RCC 7860 (cell line): ENCODE measurements at places on chromosomes 2 and 18.
A peak's percentile ranks its signal among the peaks of the same experiment; 100 is the strongest.

GRCh38 chr18:29711932-29712331 lies 1330.6 kb downstream of the DSC3 start:
- DNase-seq, result no peak

GRCh38 chr18:9468998-9469397 lies 6.3 kb upstream of the RALBP1 start:
- DNase-seq, result no peak

- no peak for DNase-seq
Measured at GRCh38 chr2:23505984-23506380, 121.0 kb downstream of the KLHL29 start.

DNA sequence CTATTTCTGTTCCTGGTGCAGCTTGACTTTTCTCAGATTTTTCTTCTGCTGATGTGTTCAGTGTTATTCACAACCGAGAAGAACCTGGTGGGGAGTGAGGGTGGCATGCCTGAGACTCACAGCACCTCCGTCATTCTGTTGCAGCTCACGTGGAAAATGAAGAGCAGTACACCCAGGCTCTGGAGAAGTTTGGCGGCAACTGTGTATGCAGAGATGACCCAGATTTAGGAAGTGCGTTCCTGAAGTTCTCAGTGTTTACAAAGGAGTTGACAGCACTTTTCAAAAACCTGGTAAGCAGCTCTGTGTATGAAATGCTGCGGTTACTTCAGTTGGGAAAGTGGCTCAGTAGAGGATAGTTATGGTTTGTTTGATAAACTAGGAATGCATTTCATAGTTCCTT lies 90.5 kb downstream of the ASAP2 start:
- no peak for DNase-seq

- DNase-seq, result no peak
Measured at GRCh38 chr2:3911882-3912455, 208.6 kb downstream of the DCDC2C start.

GRCh38 chr2:65227020-65227455 lies 593 bp upstream of the ACTR2 start:
- no peak for DNase-seq

DNA sequence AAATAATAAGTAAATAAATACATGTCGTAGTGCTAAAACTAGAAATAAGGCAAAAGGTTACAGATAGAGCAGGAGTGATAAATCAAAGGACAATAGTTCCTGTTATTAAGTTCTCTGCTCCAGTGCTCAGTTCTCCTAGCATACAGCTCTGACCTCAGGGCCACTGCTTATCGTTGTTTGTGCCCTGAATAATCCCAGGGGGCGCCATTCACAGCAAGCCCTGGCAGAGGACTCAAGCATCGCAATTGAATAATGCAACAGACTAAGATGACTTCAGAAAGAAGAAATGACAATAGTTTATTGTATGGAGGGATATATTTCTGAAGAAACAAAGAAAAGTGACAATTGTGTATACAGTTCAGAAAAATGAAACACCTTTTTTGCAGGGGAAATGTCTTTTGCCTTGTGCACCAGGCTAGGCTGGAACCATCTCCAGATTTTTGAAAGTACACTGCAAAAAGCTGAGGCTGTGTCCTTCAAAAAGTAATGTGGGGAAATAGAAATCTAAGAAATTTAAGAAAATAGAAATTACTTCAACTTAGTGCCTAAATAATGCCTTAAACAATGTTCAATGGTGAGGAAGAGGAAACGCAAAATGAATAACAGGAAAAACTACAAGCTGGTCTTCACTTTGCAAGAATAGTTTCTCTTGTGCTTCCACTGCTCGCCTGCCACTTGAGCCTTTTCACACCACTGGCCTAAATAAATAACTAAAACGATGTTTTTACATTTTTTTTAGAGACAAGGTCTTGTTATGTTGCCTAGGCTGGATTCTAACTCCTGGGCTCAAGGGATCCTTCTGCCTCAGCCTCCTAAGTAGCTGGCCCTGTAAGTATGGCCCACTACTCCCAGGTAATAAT lies 19.0 kb upstream of the CCNYL1 start:
- DNase-seq, result no peak

DNA sequence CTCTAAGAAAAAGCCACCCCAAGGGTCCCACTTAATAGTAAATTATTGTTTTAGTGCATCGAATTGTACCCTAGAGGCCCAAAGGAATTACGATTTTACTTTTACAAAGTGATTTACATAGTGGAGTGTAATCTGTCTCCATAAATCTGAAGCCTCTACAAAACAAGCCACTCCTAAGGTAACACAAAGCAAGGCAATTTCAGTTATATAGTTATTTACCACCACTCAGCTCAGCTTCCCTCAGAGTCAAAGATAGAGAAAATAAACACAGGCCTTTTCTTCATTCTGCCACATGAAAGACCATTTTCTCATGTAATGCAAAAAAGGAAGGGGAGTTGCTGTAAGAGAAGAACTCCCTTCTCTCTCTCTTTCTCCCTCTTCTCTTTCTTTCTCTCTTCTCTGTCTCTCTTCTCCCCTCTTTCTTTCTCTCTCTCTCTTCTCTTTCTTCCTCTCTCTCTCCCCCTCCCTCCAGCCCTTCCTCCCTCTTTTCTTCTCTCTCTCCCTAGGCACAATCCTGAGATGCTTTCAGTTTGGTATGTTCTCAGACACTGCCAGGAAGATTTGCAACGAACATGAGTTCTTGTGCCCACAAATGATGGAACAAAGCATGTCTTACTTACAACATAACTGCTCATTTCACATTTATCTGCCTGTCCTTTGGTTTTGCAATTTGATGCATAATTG lies 264.5 kb downstream of the BCL2 start:
- DNase-seq, result no peak

DNA sequence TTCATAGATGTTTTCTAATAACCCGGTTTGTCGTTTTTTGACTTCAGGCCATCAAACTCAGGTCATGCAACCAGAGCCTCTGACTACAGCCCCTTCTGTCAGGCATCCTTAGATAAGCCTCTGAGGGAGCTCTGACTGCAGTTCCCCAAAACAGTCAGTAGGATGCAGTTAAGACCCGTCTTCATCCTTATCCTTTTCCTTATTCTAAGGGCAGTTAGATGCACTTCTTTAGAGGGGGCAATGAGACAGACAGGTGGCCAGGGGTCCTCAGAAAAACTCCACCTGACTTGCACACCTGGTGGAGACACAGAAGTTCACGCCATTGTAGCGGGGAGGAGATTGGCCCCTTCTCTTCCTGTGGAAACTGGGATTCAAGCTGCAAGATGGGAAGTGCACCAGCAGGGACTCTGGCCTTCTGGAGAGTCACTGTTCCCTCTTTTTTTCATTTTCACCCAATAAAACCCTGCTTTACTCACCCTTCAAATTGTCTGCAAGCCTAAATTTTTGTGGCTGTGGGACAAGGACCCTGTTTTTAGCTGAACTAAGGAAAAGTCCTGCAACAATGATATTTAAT lies 104.8 kb upstream of the TFPI start:
- DNase-seq, result no peak

- no peak for DNase-seq
Measured at GRCh38 chr2:87401726-87402345, 346.1 kb upstream of the PLGLB2 start.

DNA sequence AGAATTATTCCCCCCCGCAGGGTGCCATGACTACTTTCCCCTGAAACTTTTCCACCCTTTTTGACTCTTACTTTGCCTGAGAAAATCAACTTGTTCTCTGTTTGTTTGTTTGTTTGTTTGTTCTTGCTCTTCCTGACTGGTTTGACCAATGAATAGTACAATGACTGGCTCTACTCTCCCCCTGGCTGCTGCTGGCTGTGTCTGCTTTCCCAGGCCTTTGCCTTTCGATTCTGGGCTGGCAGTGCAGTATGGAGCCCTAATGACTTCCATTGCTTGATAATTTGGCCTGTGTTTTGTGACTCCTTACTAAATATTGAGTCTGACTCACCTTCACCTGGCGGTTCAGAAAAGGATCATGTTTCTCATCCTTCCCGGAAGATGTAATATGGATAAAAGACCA lies 241.1 kb downstream of the TMEM182 start:
- DNase-seq, result no peak

DNA sequence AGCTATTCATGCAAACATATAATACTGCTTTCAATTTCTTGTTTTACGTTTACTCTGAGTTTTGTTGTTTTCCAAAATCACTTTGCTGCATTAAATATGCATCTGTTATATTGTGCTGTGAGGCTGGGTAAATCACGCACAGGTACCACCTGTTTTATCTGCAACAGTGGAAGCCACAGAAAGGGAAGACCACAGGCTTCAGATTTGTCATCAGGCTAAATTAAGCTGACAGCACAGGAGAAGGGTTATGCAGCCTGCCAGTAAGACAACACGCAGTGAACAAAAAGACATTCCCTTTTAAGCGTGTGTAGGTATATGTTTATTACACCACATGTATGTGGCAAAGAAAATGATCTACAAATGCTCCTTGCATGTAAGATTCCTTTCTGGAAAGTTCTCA lies 38.2 kb downstream of the ZNF516 start:
- no peak for DNase-seq

- no peak for DNase-seq
Measured at GRCh38 chr2:60118061-60118460, 435.4 kb downstream of the BCL11A start.

DNA sequence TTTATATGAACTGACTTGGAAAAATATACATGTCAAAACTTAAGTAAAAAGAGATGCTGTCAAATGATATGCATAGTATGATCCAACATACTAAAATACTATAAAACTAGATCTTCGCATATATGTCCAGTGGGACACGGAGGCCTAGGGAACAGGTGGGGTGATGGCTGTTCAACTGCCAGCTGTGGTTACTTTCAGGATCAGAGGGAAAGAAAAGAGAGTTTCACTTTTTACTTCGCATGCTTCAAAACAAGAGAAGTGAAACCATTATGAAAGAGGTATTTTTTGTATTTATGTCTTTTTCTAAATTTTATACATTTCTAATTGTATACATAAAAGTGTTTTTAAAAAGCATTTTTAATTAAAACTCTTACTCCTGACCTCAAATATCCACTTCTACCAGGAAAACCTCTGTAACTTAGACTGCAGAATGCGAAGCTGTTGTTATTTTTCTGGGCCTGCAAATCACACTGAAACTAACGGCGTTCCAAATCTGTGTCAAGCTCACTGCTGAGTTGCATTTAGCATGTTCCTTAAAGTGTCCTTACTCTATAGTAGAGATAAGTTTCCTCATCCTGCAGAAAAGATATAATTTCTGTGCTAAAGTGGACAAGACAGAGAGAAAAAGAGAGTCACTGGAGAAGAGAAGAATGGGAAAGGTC lies 97.8 kb upstream of the SLC35G4 start:
- DNase-seq, result no peak

- DNase-seq, result no peak
Measured at GRCh38 chr2:196587056-196587455, 52.5 kb upstream of the CCDC150 start.

DNA sequence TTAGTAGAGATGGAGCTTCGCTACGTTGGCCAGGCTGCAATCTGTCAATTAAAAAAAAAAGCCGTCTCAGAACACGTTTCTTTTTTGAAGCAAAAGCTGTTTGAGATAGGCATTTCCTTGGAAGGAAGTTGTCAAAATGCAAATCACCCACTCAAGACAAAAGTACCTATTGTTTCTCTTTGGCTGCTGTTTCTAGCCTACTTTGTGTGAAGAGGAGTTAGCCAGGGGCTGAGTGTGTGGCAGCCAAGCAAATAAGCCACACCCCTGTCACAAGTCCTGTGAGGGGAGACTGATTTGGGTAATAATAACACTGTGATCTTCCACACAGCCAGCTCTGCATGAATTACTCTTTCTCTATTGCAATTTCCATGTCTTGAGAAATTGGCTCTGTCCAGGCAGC lies 47.4 kb upstream of the CDCA7 start:
- no peak for DNase-seq

DNA sequence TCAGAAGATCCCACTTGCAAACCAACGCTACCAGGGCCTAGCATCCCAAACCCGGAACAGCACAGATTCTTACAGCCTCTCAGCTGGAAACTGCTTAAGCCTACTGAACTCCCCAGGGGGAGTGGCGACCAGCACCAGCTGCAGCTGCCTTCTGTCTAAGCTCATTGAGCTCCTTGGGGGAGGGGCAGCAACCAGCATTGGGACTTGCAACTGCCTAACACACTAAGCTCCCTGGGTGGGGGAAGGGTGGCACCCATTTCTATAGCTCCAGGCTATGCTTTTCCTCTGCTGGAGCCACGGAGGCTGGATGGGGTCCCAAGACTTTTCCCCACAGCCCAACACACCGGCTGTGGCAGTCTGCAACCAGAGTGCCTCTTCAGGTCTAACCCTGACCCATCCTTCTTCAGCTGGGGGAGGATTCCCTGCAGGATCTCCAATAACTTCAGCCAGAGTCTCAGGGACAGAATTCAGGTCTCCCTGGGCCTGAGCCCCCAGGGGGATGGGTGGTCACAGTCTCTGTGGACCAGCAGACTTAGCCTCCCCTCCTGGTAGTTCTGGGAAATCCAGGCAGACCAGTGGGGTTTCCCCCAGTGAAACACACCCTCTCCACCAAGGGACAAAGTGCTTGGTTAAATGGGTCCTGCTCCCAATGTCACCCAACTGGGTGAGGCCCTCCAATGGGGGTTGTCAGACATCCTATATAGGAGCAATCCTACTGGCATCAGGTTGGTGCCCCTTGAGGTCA lies 45.9 kb upstream of the ITGA4 start:
- DNase-seq, result no peak

DNA sequence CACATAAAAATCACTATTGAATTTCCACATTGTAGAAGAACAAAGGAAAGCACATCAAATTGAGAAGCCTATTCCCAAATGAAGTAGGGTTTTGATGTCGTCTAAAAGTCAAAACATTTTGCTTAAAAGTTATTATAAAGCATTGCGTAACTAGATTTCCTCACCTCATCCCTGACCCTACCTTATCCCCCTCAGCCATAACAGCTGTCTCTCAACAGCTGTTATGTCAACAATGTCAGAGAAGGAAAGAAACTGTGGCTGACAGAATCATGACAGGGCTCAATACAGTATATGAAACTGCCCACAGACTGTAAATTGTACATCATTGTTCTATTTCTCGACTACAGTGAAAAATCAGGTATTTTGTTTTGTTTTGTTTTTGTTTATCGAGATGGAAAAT lies 63.0 kb upstream of the ACVR1C start:
- DNase-seq, result no peak

- no peak for DNase-seq
Measured at GRCh38 chr2:101682311-101682710, 15.2 kb upstream of the MAP4K4 start.

- peak; percentile 84 for DNase-seq
Measured at GRCh38 chr2:70527447-70528080, 26.1 kb downstream of the TGFA start.

DNA sequence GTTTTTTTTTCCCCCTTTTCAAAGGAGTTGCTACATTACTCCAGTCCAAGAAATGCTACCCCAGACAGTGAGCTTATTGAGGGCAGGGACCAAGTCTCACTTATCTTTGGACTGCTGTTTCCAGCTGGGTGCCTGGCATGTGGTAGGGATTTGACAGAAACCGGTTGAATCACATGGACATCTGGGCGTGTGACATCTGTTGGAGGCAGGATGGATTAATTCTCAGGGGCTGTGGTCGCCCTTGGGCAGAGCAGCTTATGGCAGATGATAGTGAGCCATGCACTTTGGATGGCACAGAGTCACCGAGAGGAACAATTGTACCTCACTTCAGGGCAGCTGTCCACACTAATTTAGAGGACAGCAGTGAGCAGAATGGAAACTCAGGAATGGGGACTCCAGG lies 254.6 kb upstream of the ID2 start:
- no peak for DNase-seq
